IPS-NIHi11 (cell line): ENCODE measurements at places on chromosomes 12 and 14.
A peak's percentile ranks its signal among the peaks of the same experiment; 100 is the strongest.

GRCh38 chr14:24179961-24180796 is 8.3 kb downstream of the REC8 start:
- peak; percentile 27 for DNase-seq

DNA sequence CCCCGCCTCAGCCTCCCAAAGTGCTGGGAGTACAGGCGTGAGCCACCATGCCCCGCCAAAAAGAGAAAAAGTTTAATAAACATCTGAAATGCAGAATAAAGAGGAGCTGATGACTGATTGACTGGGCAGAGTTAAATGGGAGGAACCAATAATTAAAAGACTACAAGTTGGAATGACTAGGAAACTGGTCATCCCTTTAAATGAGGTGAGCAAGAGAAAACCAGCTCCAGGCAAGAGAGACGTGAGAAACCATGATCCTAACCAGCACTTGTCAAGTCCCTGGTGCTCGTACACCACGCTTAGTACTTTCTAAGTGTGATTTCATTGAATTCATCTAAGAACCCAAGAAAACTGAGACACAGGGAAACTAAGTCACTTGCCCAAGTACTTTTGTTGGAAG is 47.9 kb downstream of the MAP1LC3B2 start:
- no peak for DNase-seq

- DNase-seq = no peak
Measured at GRCh38 chr12:96073346-96074330, 38.3 kb upstream of the LTA4H start.

- no peak for DNase-seq
Measured at GRCh38 chr14:34536951-34537676, 2.4 kb downstream of the EAPP start.

DNA sequence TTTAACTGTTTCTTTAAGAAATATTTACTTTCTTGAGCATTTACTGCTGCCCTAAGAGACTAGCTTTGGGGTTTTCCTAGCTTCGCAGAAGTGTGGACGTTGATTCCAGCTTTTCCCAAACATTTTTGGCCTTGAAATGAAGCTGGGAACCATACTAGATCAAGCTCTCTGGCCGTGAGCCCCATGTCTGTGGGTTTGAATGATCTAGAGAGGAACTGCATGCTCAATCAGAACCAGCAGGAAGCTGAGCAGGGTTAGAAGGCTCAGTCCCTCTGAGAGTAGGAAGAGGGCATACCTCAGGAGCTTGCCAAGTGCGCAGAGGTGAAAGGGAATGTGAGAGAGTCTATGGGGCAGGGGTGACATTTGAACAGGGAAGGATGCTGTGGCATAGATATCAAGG is 292.1 kb downstream of the CACNA1C start:
- no peak for DNase-seq

DNA sequence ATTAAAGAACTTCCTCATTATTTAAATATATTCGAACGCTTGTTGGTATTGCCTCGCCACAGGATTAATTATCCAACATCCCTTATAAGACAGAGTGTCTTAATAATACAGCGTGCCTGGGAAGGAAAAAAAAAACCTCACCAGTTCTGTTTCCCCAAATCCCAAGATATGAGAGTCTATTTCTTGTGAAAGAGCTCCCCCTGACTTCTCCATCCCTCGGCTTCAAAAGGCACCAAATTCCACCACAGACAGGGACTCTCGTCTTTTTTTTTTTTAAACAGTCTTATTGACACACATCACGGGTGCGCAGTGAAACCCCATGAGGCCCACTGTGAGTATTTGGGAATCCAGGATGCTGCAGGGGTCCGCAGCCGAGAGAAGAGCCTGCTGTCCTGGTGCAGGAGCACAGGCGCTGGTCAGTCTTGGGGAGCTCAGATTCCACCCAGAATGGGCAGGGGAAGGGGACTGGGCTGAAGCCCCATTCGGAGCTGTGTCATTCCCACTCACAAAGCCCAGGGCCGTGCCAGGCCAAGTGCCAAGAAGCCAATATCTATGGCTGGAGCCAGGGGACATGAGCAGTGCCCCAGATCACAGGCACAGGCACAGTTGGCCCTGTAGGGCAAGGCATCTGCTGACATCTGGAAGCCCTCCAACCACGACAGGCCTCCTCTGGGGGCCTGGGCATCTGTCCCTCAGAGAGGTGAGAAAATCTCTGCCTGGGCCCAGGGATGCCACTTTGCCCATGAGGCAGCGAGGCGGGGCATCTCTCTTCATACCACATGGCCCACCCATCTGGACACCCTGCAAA is 71.9 kb downstream of the BCL11B start:
- DNase-seq = no peak

DNA sequence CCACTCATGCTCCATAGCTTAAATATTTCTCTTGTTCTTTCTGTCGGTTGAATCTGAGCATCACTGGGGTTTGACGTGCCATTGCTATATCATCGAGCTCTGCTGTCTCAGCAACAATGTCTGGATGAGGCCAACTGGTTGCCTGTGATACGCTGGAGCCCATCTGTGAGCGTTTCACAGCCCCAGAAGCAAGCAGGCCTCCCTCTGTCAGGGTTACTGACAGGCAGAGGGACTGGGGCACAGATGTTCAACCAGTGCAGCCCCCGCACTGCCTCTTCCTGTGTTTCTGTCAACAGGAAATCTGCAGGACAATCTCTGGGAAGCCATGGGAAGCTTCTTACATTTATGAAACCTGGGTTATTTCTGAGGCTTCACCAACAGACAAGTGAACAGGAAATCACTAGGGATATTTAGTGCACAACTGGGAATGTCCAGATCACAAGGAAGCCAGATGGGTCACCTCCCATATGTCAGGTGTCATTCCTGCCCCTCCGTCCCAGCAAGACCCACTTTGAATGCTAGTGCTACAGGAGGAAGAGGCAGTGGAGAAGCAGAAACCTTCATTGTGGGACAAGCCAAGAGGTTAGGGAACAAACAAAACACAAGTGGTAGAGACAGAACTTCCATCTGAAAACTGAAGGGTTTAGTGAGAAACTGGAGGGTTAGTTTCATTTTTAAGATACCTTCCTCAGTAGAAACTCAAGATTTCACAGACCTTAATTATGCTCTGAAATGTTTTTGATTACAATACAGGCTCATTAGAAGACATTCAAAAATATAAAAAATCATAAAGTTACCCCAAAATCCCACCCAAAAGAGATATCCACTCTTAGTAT is 24.1 kb downstream of the DMAC2L start:
- peak; percentile 28 for DNase-seq

GRCh38 chr12:46260913-46261476 is 7.8 kb downstream of the SLC38A1 start:
- no peak for DNase-seq

GRCh38 chr14:81068176-81068782 is 112.9 kb downstream of the TSHR start:
- DNase-seq = no peak

DNA sequence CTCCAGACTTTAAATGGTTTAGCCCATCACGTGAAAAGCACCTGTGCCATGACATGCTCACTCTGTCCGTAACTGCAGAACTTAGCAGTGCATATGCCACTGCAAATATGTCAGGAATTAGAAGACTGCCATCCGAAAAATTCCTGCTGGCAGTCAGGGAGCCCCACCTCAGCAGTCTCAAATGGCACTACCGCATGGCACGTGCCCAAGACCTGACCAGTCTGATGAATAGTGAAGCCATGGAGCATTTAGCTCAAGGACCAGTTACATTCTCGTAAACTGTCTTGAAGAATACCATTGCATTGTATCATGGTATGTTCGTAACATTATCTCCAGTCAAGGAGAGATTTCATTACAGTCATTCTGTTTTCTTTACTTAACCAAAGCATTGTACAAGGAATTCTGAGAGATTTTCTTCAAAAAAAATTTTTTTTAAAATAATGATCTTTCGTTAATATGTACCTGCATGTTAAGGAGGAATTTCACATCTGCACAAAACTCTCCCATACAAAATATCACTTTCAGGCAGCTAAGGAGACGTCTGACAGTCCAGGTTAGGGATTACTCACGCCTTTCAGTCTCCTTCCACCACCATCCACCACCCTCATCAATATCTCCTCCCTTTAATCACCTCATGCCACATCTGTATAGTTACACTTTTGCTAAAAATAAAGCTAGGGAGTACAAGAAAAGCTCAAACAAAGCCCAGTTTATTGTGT is 138.5 kb downstream of the ANO2 start:
- DNase-seq = no peak

GRCh38 chr14:23071244-23071920 is 14.1 kb upstream of the CDH24 start:
- DNase-seq = peak; percentile 88

GRCh38 chr14:50524060-50524459 is 8.3 kb downstream of the MAP4K5 start:
- DNase-seq = no peak

- no peak for DNase-seq
Measured at GRCh38 chr14:96445844-96446710, 54.1 kb downstream of the AK7 start.

GRCh38 chr14:76337635-76338545 is 38.0 kb upstream of the ESRRB start:
- DNase-seq = no peak

DNA sequence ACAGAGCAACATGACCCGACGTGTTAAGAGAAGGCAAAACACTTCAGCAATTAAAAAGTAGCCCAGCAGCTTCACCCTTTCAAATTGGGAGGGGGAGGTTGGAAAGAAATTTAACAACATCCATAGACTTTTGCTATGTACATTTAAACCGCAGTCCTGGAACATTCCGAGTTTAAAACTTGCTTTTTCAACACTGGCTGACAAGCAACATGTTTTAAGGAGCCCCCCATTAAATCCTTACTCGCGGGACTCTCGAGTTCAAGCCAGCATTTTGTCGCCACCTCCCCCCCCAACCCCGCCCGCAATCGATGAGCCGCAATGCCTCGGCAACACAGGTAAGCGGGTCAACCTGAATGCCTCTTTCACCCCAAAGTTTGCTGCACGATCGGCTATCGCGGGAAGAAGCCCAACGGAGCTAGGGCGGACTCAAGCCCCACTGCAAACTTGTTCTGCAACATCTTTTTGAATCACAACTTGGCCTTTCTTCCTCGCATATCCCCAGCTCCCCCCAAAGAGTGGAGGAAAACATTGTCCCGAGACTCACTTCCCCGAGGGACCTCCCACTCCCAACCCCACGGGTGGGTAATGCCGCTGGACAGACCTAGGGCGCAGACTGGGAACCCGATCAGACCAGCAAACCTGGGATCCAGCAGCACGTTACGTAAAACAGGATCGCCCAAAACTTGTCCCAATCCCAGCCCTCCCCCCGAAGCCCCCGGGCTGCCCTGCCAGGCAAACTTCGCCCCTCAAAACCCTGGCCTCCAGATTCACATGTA is 777 bp downstream of the ZFP36L1 start:
- no peak for DNase-seq
